H4 (cell line): ENCODE measurements at places on chromosomes 5 and 9. TPM values are rescaled to one million over a fixed set of nuclear protein-coding genes. Genes with fewer than 3 reads are reported as not detected.

GRCh38 chr5:178547052-178547666 is 43.0 kb downstream of the COL23A1 start:
- no peak for DNase-seq

- DNase-seq = no peak
These were observed 26.0 kb downstream of the ARRDC3 start for GRCh38 chr5:91357012-91357634.

- DNase-seq = no peak
These were observed 1.2 kb upstream of the NIPAL4 start for GRCh38 chr5:157458835-157459234.

Gene SH2D3C
- 0.12 and 0.23 TPM in 2 replicates for total RNA-seq

- DNase-seq = no peak
These were observed 586 bp downstream of the HMGXB3 start for GRCh38 chr5:150000990-150001659.

DNA sequence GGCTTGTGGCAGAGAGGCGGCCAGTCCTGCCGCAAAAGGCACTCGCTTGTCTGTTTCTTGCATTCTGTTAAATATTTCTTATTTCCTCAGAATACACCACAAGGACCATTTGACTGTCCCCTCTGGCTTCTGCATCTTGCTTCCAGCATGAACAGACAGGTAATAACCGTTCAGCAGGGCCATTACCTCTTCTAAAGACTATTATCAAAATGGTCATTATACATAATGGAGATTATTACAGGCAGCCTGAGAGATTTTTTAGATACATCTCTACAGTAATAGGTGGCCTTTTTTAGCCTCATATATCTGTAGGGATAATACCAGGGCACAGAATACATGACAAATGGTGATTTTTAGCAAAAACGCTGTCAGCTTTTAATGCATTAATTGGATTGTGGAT is 382.0 kb downstream of the PSAT1 start:
- DNase-seq = no peak
